ENCODE measurements at places on chromosomes 11 and 22.

DNA sequence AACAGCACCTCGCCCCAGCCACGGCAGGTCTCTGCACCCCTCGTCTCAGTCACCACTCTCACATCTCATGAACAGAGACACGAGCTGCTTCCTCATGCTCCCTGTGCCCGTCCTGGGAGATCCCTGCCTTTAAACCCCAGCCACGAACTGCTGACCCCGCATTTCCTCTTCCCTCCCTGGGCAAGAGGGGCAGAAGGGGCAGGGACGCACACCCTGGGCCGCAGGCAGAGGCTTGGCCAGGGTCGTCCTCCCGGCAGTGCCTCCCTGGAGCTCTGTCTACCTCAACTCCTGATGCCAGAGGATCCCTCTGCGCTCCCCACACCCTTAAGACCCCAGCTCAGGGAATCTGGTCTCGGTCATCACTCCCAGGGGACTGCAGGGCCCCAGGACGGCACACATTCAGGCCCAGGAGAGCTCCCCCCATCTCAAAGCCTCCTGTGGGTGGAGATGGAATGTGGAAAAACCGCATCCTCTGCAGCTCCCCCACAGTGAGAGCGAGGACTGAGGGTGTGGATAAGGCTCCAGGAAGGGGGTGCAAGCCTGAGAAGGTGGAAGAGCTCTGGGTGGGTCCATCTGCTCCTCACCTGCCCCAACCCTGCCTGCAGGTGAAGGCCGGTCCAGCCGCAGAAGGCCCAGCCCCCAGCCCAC is 1.2 kb downstream of the BID start:
- no peak for DNase-seq

DNA sequence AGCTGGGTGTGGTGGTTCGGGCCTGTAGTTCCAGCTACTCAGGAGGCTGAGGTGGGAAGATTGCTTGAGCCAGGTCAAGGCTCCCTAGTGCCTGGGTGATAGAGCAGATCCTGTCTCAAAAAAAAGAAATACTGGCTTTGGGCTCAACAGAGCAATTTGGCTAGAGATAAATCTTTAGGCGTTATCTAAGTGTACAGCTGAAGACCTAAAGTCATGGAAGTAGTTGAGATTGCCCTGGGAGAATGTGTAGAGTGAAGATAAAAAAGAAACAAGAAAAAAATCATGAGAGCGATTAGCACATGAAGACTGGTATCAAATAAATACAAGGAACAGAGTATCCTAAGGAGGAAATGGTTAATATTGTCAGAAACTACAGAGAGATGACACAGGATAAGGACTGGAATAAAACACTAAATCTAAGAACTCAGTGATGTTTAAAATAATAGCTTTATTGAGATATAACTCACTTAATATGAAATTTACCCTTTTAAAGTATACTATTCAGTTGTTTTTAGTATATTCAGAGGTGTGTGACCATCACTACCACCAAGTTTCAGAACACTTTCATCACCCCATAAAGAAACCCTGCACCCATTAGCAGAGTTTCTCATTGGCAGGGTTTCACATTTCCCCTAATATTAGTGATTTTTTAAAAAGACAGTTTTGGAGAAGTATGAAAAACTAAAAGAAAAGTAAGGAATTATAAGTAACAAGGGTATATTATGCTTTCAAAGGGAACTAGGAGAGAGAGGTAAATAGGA is 20.7 kb downstream of the PIK3C2A start:
- no peak for DNase-seq

DNA sequence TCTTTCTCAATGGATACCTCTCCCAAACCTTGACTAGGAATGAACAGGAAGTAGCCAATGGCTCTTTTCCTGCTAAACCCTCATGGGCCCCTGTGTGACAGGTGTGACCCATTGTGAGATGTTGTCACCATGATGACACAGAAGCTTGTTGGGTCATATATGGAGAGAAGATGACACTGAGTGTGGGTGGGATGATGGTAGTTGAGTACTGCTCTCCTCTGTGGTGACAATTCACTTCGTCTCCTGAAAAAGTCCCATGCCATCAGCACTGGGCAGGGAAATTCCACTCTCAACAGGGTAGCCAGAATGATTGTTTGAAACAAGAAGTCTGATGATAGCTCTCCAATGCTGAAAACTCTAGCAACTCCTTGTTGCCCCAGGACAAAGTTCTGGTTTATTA is 94.0 kb upstream of the SEZ6L start:
- no peak for DNase-seq

DNA sequence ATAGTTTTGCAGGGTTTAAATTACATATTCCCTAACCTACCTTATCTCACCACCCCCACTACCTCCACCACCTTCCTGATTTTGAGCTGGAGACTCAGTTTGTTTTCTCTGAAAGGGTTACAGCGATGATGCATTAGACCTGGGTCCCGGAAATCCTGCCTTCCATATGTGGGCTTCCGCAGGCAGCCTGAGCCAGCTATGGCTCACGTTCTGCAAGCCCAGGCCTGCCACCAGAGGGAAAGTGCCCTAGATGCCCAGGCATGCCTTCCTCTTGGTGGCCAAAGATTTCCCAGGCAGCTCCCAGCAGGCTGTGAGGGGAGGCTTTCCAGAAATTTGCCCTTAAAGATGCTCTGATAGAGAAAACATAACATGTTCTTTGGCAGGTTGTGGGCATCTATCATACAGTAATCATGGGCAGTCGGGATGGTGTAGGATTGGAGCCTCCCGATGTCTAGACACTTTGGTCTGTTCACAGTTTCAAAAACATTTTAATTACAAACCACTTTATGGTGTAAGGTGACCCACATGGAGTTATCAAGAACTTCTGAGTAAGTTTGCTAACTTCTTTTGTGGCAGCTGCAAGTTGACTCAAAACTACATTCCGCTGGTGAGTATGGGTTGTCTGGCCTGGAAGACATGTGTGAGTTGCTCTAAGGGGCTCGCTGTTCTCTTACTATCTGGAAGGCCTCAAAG is 79.3 kb downstream of the MICAL2 start:
- DNase-seq: no peak

GRCh38 chr11:47595967-47596366 is 1.8 kb upstream of the C1QTNF4 start:
- no peak for DNase-seq

GRCh38 chr22:49371325-49372110 is 456.2 kb downstream of the BRD1 start:
- no peak for DNase-seq

DNA sequence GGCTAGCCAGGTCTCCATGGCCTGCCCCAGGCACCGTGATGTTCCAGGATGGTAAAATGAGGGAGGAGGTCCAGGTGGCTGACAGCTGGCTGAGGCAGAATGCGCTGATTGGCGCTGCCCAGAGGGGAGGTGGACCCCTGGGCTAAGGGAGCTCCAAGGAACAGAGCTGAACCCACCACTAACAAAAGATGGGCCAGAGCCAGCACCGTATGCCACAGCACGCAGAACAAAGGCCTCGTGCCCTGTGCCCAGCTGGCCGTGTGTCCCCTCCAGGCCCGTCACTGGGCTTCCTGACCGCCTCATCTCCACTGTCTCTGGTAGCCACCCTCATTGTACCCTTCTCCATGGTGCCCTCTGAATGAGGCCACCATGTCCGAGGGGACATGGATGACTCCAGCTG is 19.6 kb upstream of the PRODH start:
- no peak for DNase-seq

DNA sequence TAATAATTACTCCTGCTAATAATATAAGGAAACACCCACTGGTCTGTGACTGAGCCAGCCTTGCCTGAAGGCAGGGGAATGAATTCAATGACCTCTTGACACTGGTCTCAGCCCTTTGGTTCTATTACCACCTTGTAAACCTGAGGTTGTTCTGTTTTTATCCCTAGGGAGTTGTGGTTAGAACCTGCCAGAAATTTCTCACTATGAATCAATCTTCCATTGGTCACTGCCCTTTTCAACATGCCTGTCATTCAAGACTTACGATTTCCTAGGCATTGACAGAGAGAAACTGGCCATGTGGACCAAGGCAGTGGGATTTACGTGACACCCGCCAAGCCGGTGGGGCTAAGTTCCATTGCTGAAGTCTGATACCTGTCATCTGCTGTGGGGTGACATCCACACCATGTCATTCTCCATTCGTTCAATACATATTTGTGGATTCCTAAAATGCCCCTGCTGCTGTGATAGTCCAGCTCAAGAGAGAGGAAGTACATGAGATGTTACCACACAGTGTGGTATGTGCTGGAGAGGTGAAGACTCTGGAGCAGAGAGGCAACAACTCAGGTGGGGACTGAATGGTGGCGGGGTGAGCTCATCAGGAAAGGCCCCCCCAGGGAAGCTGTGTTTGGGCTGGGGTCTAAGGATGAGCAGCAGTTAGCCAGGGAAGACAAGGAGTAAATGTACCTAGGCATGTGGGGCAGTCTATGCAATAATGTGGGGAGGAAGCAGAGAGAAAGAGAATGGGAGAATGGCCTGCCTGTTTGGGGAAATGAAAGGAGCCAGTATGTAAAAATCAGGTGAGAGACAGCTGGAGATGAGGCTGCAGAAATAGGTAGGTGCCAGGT is 15.2 kb upstream of the EHF start:
- DNase-seq: no peak

GRCh38 chr22:31556627-31557203 is 60.4 kb downstream of the SFI1 start:
- no peak for DNase-seq

DNA sequence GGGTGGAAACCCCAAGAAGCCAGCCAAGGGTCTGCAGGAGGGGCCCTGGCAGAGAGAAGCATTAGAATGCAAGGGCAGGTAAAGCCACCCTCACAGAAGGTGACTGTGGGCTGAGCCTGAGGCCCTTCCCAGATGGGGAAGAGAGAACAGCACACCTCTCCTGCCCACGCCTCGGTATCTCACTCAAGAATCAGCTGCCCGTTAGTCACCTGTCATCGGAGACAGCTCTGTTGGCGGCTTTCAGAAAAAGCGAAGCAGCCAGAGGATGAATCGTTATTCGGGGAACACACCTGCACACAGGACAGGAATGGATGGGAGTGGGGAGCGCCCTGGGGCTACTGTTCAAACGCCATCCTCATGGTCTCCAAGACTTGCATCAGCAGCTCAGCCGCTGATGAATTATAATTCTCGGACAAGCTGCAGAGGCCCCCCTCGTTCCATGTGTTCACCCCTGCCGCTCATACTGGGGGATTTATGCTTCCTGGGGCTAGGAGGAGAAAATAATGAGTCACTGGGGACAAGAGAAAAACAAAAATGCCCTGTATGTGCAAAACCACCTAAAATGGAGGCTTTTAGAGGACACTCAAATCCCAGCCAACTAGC is 21.6 kb upstream of the TMA7B start:
- DNase-seq: no peak

GRCh38 chr11:72924568-72925190 is 110.5 kb downstream of the ATG16L2 start:
- DNase-seq: no peak

- DNase-seq: no peak
Observed at GRCh38 chr11:44829838-44830237, 103.1 kb downstream of the TSPAN18 start.

- DNase-seq: no peak
Observed at GRCh38 chr22:49332691-49333090, 495.0 kb downstream of the BRD1 start.

GRCh38 chr11:119029069-119029339 is 1.7 kb downstream of the SLC37A4 start:
- no peak for DNase-seq

DNA sequence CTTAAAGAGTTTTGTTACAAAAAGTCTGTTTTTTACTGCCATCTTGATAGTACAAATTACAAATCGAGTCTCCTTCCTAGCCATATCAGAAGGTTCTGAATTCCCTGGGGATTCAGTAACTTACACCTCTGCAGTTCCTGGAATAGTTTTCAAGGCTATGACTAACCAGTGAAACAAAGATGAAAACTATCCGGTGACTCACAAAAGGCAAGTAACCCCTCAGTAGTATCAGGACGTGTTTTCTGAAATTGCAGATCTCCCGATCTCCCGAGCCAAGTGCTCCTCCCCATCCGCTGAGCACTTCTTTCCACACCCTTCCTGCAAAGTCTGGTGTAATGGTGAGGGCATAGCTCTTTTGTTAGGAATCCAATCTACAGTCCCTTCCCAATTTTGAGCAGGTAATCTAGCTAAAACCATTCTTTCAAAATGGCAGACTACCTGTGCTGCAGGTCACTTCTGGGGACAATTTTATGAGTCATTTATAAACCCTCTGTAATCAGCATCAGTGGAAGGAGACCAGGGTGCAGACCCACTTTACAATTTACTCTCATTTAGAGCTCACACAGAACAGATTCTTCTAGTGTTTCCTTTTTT is 7.7 kb downstream of the E2F8 start:
- no peak for DNase-seq

DNA sequence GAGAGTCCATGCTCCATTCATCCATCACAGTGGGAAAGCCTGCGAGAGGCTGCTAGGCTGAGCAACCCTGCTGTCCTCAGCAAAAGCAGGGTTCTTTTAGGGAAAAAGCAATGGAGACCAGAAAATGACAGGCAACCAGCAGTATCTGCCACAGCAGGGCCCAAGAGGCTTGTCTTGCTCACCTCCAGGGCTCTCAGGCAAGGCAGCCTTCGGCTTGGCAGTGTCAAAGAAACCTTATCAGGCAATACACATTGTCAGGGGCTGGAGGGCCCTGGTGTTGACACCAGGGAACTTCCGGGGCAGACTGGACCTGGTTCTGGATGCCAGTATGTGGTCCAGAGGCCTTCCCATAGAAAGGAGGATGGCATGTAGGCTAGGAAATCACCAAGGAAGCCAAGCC is 10.2 kb upstream of the TLCD5 start:
- DNase-seq: no peak

DNA sequence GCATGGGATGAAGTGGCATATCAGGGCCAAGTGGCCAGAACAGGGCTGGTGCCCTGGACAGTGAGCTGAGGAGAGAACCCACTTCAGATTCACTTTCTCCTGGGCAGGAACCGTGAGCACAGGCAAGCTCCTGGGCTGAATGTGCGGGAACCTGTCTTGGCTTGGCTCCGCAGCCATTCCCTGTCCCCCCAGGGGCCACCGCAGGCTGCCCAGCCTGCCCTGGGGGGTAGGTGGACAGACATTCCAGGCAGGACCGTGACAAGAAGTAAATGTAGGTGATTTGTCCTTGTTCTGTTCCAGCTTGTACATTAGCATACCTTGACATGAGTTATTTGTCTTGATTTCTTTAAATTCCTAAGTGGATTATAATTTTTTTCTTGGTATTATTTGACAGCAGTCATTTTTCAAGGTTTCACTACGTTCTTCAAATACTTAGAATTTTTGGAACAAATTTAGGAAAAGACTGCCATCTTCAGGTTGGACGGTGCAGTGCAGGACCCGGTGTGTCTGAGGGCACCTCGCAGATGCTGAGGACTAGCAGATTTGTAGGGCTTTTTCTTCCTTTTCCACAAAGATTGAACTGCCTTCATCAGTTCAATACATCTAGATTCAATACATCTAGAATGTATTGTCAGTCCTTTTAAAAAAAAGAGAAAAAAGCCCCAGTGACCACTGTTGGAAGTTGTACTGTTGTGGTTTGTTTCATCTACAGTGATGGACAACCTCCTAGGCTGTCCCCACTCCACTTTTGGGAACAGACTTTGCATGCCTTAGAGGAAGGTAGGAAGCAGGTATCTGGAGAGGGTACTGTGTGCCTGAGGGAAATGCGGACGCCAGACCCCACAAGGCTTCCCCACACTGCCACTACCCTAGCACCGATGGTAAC is 115.1 kb upstream of the RASSF10 start:
- peak; percentile 39 for DNase-seq
